ENCODE measurements at places on chromosomes 1 and 21. TPM values are rescaled to one million over a fixed set of nuclear protein-coding genes. Genes with fewer than 3 reads are reported as not detected.

The SELL gene
- not detected for total RNA-seq

The PIK3R3 gene
- total RNA-seq, result 12.4 TPM

The CLCA4 gene
- 113 TPM for total RNA-seq

The CLCA2 gene
- 1.2 TPM for total RNA-seq

GRCh38 chr1:184557423-184558347 lies 170.9 kb downstream of the C1orf21 start:
- no peak for DNase-seq

DNA sequence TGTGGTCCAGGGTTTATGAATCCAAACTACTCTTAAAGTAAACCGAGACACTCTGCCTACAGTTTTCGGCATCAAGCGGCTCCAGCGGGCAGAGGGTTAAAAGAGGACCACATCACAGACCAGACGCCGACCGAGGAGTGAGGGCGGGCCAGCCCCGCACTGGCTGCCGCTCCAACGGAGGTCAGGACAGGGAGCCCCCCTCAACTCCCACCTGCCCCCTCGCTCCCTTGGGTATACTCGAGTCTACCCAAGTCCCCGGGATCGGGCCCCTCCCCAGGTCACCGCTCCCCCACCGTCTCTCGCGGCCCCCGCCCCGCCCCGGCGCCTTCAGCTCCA lies 312 bp downstream of the ARNT start:
- no peak for DNase-seq

DNA sequence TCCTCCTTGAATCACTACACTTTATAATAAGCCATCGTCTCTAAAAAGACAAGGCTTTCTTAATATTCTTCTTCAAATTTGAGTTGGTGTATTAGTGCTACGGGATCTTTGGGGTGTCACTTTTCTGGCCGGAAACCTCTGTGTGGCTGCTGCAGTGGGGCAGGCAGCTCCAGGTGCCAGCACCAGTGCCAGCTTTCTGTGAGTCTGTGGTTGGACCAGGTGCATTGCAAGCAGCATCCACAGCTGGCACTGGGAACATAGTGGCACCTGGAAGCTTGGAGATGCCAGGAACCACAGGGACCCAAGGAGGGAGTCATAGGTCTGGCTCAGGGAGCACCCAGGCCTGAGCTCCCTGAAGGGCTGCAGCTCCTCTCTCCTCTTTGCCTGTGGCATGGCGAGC lies 111.8 kb upstream of the RUNX3 start:
- no peak for DNase-seq

Measured in Peyer's patch (tissue), 4 donors.